ENCODE measurements at places on chromosomes 16 and 17. TPM values are rescaled to one million over a fixed set of nuclear protein-coding genes. Genes with fewer than 3 reads are reported as not detected.

The IL32 gene
- total RNA-seq = 1.7 TPM

The MYH8 gene
- total RNA-seq = not detected

The CACNG5 gene
- total RNA-seq = not detected

The PLEKHG4 gene
- 3.1 TPM for total RNA-seq

The SPATA32 gene
- total RNA-seq = not detected

The GGNBP2 gene
- total RNA-seq = 80.0 TPM

The TSNAXIP1 gene
- not detected for total RNA-seq

The SCNN1B gene
- 1.7 TPM for total RNA-seq

The LGALS9B gene
- total RNA-seq = 0.50 TPM

The DHRS7C gene
- not detected for total RNA-seq

Measured in nasal cavity respiratory epithelium epithelial cell of viscerocranial mucosa (primary cell).